ENCODE measurements at places on chromosomes 3 and 15.

DNA sequence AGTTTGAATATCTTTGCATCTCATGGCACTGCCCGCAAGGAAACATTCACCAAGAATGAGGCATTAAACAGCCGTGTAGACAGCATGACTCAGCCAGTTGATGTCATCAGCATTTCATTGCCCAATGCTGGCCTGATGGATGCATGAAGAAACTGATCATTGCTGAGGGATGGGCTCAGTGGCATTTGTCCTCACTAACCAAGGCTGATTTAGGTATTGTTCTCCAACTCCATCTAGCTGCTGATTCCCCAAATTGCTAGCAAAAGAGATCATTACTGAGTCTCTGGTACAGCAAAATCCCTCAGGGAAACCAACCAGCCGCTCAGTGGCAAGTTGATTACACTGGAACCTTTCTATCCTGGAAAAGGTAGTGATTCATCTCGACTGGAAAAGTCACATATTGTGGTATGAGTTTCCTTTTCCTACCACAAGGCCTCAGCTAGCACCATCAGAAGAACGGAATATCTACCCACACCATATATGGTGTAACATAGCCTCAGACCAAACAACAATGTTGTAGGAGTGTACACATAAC is 186.5 kb upstream of the GAP43 start:
- no peak for DNase-seq

DNA sequence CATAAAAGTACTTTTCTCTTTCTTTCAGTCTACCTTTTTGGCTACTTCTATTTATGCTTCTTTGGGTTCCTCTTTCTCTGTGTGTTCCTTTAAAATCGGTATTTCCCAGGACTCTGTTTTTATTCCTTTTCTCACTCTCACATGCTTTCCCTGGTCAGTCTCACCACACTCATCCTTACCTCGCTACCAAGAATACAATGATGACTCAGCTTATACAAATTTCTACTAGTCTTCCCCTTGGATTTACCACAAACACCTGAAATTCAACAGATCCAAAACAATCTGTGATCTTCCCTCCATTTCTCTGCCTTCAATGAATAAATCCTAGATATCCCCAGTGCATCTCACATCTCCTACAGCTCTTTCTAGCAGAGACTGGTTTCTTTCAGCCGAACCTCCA is 52.9 kb downstream of the TUBGCP4 start:
- DNase-seq, result no peak

DNA sequence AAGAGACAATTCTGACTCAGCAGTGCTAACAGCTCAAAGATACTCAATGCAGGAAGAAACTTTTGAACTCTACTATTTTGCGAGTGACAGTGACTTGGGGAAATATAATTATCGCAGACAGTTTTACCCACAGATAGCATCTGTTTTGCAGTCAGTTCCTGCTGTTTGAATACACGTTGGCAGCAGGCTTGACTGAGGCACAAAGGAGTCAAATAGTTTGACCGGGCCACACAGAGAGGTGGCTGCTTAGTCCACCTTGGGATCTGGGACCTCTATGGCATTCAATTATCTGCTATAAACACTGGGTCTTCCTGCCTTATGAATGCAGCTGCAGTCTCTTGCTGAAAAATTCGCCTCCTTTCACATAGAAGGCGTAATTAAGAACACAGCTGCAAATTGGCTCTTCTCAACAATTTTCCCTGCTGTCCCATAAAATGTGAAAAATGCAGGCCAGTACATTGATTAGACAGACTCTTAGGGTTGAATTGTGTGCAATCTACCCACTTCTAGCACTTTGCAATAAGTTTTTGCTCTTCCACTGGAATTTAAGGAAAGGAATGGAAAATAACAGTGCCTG is 56.5 kb downstream of the OTOL1 start:
- DNase-seq, result no peak

DNA sequence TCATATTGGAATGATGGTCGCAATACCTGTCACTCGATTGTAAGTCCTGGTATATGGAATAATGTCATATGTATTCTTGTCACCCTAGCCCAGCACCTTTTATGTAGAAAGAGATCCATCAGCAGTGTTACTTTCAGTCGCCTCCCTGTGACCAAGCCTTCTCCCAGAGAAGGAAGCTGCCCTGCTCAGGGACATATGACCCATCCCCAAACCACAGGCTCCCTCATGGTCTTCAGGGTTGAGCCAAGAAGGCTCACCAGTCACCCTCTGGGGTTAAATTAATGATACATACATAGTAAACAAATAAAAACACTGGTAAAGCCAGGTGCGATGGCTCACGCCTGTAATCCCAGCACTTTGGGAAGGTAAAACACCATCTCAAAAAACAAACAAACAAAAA is 4.6 kb upstream of the MFGE8 start:
- no peak for DNase-seq

DNA sequence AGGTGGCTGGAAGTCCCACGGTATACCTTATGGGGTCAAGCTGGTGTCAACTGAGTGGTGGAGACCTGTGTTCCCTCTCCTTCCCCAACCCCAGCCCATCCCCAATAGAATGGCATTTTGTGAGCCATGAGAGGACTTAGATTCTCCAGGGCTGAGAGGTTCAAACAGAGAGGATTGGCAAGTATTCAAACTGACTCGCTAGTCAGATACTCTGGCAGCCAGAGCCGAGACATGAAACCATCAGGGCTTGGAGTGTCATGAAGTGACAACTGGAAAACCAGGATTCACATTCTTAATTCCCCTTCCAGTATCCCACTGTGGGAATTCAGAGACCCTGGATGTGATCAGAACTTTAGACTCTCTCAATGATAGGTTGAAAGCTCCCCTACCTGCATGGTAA is 159.4 kb upstream of the SNTN start:
- no peak for DNase-seq

- no peak for DNase-seq
Measured at GRCh38 chr3:193922034-193922774, 213.7 kb upstream of the HES1 start.

DNA sequence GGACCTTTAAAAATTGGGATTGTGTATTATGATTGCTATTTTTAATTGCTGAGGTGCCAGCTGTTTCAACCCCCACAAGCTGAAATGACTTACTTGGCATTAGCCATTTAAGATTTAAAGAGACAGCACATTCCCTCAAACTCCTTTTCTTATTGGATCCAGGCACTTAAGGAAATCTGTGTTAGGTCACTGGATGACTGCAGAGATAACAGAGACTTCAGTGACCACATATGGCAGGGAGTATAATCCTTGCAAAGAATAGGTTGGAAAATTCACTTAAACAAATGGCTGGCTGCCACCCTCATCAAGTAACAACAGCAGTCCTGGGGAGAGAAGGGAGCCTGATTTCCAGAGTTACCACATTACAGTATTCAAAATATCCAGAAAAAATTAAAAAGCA is 66.6 kb downstream of the SLMAP start:
- no peak for DNase-seq

DNA sequence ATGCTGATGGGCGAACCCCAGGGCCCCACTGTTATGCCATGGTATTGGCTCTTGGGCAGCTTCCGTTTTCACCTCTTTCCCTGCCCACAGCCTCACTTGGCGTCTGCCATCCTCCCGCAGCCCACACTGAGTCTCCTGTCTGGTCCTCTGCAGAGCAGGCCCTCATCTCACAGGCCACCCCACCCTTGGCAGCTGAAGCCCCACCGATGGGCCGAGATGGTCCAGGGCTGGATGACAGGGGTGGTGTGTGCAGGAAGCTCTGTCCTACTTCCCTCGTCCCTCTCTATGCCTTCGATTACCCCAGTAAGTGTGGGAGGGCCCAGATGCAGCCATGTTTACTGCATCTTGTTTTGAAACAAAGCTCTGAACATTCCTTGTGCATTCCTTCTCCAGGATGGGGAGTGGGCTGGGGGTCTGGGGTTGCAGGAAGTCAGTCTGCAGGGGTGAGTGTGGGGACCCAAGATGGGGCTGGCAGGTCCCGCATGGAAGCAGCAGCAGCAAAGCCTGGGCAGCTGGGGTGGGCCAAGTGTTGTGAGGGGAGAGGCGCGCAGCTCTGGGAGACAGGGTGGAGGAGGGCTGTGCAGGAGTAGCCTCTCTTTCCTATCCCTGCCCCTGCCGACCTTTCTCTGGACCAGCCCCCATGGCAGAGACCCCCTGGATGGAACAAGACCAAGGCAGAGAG is 20.9 kb downstream of the TBC1D21 start:
- DNase-seq, result no peak

DNA sequence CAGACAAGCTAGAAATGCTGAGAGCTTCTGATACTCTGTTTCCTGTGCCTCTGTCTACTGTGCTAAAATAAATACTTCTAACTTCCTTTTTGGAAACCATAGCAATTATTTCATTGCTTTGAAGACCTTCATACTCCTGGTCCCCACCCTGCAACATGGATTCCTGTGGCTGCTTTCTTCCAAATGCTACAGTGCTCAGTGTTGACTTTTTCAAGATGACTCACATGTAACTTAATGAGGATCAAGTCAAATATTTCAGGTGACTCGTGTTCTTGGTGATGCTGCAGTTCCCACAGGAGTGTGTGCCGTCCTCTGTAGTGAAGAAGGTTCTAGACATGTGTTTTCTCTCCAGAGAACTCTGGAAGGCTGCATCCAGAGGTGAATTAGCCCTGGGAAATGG is 288.6 kb downstream of the CLSTN2 start:
- no peak for DNase-seq

DNA sequence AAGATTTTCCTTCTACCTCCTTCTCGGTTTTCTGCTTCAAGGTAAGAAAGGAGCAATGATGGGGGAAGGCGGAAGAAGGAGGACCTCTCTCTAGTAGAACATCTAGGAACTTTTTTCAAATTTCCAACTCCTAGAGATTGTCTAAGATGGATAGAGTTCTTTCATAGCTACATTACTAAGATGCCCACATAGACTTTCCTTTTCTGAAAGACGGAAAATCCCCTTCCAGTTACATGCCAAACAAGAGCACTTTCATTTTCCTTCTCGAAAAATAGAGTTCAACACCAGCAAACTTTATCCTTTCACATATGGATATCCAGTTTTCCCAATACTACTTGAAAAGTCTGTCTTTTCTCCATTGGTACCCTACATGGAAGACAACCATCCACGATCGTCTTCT is 692 bp downstream of the HTR3E start:
- no peak for DNase-seq

DNA sequence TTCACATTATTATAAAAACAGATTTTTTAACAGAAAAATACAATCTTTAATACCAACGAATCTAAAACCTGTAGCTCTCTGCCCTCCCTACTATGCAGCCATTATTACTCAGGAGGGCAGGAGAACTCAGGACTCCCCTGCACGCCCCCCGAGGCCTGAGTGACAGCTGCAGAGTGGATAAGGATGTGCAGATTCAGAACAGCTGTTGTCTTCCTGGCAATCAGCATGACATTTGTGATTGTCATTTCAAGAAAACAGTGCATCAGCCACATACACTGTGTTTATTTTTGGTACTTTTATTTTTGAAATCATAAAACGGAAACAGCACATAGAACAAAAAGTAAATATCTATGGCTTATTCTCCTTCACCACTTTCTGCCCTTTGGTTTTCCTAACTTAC is 450.8 kb downstream of the OCA2 start:
- no peak for DNase-seq

DNA sequence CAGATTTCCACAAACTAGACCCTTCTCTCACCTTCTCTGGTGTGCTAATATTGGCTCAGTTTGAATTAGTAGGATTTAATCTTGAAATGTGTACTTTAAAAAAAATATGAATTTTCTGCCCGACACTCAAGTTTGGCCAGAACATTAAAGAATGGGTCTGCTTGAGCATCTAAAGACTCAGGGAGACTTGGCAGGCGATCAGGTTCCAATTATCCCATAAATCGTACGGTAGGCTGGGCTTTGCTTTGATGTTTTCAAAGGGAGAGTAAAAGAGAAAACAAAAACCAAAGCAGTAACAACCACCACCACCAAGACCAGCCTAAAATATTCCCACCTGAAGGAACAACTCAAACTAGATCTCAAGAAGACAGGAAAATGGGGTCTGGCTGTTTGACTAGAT is 230.8 kb downstream of the EBLN2 start:
- no peak for DNase-seq

GRCh38 chr15:41122849-41123248 is 6.8 kb upstream of the INO80 start:
- no peak for DNase-seq

GRCh38 chr3:134846911-134847317 is 51.9 kb downstream of the EPHB1 start:
- DNase-seq, result no peak

GRCh38 chr3:140509534-140509933 is 168.3 kb upstream of the TRIM42 start:
- DNase-seq, result no peak

DNA sequence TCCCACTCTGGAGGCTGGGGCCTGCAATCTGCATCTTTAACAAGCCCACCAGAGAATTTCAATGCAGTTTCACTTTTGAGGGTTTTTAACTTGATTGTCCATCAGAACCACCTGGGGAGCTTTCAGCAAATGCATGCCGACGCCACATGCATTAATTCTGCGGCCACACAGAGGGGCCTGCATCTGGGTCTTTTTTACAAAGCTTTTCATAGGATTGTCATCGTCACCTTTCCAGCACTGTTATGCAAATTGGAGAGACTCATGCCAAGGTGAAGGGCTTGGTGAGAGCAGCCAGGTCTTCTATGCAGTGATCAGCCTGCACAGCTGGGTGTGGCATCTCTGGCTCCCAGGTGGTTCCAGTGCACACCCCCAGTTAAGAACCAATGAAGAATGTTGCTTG is 143.0 kb upstream of the CTDSPL start:
- DNase-seq, result no peak

DNA sequence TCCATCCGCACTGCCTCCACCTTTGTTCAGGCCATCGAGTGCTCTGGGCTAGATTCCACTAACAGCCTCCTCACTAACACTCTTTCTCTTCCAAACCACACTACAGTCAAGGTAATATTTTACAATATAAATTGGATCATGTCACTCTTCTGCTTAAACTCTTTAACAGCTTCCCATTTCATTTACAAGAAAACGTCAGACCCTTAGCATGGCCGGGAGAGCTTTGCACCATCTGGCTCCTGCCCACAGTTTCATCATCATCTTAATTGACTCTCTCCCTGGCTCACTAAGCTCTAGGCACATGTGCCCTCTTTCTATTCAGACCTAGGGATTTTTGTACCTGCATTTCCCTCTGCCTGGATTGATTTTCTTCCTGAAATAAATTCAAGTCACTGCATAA is 354.7 kb downstream of the FGF12 start:
- no peak for DNase-seq

- no peak for DNase-seq
Measured at GRCh38 chr3:157030712-157031111, 129.2 kb downstream of the CCNL1 start.

DNA sequence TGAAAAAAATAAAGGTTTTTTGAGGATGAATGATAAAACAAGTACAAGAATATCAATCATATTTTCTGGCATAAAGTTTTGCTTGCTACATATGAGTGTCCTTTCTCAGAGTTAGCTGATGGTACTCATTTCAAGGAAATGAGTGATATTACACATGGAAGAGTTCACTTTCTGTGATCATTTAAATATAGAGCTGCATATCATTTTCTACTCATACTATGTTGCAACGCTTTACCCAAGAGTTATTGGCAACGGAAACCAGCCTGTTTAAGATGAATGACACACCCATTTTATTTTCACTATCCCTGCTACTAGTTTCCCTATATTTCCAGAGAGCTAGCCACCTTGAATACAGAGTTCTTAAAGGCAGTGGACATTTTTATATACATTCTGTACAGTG is 35.4 kb upstream of the RBMS3 start:
- no peak for DNase-seq

GRCh38 chr3:94472511-94472910 is 409.6 kb downstream of the NSUN3 start:
- no peak for DNase-seq
